ENCODE measurements at places on chromosomes 6 and 20. TPM values are rescaled to one million over a fixed set of nuclear protein-coding genes. Genes with fewer than 3 reads are reported as not detected.

DNA sequence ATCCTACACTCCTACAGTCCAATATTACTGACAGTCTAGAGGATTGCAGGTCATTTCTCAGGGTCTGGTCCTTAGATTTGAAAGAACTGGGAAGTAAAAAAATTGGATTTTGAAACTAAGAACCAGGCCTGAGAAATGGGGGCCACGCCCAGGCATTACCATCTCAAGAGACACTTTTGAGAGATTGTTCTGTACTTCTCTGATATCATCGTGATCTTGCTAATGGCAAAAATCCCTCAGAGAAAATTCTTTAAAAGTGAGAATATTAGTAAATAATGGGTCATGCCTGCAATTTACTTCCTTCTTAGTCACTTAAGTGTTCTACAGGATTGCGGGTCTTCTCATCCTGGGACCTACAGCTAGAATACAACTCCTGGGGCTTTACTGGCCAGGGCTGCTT lies 42.0 kb upstream of the HIVEP1 start:
- no peak overlapping the region for H3K4me3 ChIP-seq
- no peaks in the 10 kb centered on the region for H3K27me3 ChIP-seq
- H3K27ac ChIP-seq = no peak overlapping the region
- no peaks in the 10 kb centered on the region for H3K36me3 ChIP-seq
- no peak for DNase-seq
- H3K4me1 ChIP-seq = peaks cover 13% of the 10 kb centered on the region

DNA sequence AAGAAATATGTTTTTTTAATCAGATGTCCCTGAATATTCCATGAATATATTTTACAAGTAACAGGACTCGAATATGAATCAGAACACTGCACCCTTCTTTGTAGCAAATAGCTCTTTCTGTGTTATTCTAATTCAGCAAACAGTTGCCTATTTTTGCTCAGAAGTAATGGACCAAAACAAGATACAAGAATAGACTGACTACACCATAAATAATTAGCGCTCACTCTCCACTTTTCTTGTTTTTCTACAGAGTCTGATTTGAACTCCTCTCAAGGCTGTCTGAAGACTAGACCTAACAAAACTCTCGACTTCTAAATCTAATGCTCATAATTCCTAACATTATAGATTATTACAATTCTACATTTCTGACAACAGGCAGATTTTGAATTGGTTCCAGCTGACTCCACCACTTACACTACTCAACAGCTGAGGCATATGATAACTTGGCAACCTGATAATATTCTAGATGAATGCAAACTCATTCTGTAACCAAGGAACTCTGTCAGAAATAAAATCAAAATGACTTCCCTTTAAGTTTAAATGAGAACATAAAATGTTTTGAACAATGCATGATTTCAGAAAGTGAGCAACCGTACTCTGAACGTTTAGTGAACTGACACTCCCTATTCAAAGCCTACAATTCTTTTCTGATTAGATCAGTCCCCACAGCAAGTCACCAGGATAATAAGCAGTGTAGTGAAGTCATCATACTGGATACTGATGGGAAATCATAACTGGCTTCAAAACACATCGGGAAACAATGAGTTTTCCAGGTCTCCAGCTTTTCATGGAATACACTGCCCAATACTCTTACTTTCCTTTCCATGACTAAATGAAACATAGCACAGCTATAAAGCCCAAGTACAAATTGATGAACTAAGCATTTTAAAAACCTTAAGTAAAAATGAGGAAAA lies 114.2 kb upstream of the BEND6 start:
- H3K4me1 ChIP-seq = peaks cover 8% of the 10 kb centered on the region
- DNase-seq = no peak
- H3K36me3 ChIP-seq = no peaks in the 10 kb centered on the region
- no peak overlapping the region for H3K4me3 ChIP-seq
- no peaks in the 10 kb centered on the region for H3K27me3 ChIP-seq

Gene NKX2-4
- not detected for total RNA-seq

Gene LST1
- total RNA-seq = not detected

Gene KHDC1
- 1.6 TPM for total RNA-seq

Gene TENT5A
- 9.9 TPM for total RNA-seq

Gene ID1
- total RNA-seq = 422 TPM

Data from esophagus squamous epithelium (tissue), 5 donors.